ENCODE measurements at places on chromosomes 6 and 20.

GRCh38 chr20:46695892-46696291 lies 6.6 kb upstream of the TP53RK start:
- DNase-seq: no peak

- no peak for DNase-seq
Measured at GRCh38 chr6:147793871-147794643, 285.6 kb downstream of the SAMD5 start.

GRCh38 chr6:14436592-14437132 lies 319.1 kb downstream of the CD83 start:
- DNase-seq: no peak

DNA sequence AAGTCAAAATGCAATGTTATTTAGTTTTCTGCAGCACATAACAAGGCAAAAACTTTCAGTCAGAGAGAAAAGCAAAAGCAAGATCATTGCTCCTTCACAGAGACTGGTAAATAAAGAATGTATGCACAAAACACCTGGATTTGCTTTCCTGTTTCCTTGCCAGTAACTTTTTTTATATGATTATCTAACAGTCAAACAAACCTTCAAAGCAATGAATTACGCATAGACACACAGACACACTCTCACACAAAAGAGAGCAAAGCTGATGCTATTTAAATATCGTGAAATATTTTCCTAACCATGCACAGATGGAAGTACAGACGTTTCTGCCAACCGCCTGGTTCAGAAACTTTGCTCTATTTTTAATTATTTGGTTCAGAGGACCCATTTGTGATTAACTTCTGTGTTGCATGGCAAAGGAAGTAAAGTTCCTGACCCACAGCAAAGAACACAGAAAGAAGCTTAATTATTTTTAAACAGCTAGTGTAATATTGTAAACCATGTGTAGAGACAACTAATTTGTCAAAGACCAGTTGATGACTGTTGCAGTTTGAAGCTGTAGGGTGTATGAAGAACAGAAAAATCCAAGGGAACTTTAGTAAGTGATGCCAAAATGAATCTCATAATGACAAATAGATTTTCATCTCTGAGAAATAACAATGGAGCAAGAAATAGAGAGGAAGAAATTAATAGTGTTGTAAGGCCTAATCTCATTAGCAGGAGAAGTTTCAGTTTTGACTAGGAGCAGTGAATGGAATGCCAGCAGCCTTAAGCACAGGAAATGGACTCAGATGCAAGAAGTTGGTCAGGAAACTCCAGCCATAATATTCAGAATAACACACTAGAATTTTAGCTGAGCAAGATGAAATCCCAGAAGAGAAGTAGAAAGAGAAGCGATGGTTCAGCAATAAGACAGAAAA lies 24.1 kb downstream of the ATXN1 start:
- no peak for DNase-seq

GRCh38 chr20:61909028-61909427 lies 156.7 kb downstream of the TAF4 start:
- DNase-seq: no peak

DNA sequence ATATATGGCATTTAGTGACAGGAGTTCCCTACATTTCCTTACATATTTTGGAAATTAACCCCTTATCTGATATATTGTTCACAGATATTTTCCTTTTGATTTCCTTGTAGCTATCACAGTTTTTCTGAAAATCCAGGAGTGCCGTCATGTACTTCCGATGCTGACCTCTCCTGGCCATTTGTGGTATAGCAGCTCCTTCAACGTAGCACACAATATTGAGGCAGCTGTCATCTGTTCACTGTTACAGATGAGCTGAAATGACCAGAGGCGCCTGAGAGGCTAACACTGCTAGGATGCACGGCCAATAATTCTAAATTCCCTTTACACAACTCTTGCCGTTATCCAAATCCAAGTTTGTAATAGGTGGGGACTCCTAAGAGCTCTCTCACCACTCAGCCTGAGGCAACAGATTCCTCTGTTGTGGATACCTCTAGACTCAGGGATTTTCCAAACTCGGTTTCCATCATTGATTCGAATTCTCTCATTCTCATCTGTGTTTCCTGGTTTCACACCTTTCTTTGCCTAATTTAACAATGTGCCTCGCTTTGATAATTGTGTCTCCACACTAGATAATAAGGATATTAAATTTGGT lies 53.0 kb downstream of the MMUT start:
- peak; percentile 60 for DNase-seq

DNA sequence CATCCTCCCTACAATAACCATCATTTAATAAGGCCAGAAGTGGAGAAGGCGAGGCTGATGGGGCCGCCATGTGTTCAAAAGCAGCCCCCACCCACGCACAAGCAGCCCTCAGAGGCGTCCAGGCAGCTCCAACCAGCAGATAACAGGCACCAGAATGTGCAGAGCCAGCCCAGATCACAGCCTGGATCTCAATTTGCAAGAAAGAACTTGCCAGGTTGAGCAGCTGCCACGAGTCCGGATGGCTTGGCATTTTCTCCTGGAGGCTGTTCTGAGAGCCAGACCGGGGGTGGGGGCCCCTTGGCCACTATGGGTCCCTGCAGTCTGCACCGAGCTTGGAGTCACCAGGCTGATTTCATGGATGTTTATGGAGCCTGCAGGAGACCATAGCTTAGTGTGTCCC lies 338.1 kb downstream of the PREX1 start:
- DNase-seq: no peak

DNA sequence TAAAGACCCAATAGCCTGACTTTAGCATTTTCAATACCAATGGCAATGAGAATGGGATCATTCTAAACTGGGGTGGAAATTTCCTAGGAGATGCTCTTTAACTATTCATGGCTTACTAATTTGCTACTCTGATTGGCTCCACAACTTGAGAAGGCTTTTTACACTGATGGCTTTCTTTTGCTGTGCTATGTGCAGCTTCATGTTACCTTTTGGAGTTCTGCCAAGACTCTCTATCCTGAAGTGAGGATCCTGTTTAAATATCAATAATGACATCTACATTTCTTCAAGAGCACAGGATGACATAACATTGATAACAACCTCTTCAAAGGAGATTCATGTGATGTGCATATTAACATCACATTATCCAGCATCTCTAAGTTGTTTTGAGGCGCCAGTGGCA lies 43.4 kb upstream of the SIRPG start:
- DNase-seq: no peak

DNA sequence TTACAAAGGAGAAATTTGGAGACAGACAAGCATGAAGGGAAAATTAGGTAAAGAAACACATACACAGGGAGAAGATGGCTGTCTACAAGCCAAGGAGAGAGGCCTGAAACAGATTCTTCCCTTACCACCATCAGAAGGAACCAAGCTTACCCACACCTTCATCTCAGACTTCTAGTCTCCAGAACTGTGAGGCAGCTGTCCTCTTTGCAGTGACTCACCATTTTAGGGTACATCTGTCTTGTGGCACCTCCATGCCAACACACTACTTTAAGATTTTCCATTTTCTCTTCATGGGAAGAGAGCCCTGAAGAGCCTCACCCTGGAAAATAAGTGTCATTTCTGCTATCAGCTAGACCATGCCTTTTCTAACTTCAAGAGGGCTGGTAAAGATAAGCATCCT lies 369.3 kb downstream of the FRK start:
- no peak for DNase-seq

DNA sequence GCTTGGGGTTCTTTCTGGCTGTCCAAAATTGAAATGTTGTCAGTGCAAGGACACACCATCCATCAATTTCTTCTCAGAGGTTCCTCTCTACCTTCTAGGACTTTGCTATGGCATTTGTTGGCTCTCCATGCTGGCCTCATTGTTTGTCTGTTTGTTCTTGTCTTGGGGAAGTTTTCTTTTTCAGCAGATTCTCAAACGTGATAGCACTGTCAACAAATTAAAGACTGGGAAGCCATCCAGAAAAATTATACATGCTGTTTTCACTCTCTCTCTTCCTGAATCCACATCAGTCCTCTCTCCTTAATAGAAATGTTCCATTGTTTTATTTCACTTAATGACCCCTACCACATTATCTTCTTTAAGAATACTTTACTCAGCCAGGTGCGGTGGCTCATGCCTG lies 130.4 kb downstream of the PCSK2 start:
- DNase-seq: no peak

- DNase-seq: peak; percentile 53
Measured at GRCh38 chr6:30483677-30484279, 5.5 kb upstream of the HLA-E start.

- DNase-seq: no peak
Measured at GRCh38 chr6:122276637-122277036, 122.8 kb upstream of the HSF2 start.

DNA sequence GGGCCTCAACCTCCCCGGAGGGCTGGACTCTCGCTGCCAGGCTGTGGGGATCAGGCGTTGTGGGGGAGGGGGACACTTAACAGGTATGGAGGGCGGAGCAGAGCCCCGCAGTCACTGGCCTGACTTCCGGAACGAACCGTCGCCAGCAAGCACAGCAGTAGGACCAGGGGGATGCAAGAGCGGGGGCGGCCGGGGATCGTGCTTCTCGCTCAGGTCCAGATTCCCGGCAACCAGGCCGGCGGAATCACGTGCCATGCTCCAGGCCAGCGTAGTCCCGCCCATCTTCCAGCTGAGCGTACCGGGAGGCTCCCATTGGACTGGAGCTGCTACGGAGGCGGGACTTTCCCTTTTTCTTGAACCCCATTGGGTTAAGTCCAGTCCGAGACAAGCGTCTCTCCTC lies 10.0 kb upstream of the POU5F1 start:
- DNase-seq: no peak

DNA sequence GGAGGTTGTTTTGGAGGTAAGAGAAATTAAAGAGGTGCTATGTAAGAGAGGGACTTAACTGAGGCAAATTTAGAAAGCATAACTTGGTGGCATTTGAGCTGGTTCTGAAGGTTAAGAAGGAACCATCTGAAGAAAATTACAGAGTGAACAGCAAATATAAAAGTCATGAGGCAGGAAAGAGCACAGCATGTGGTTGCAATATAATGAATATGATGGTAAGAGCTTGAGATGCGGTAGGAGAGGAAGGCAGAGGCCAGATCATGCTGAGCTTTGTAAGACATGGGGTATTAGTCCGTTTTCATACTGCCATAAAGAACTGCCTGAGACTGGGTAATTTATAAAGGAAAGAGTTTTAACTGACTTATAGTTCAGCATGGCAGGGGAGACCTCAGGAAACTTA lies 279.1 kb downstream of the UTRN start:
- DNase-seq: peak; percentile 47

DNA sequence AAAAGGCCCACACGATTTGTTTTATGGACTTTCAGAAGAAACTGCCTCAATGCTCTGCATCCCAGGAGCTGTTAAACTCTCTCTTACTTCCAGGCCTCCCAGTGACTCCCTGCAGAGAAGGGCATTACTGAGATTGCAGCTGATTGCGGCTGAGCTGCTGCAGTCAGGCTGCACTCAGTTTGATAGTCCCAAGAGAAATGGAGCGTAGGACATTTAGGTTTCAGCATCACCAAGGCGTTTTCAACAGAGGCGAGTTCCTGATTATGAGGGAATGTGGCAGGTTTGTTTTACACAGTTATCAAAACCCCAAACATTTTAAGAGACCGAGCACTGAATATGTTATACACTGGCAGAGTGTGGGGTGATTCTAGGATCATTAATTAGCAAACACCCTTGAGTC lies 145.6 kb downstream of the TBX18 start:
- no peak for DNase-seq

DNA sequence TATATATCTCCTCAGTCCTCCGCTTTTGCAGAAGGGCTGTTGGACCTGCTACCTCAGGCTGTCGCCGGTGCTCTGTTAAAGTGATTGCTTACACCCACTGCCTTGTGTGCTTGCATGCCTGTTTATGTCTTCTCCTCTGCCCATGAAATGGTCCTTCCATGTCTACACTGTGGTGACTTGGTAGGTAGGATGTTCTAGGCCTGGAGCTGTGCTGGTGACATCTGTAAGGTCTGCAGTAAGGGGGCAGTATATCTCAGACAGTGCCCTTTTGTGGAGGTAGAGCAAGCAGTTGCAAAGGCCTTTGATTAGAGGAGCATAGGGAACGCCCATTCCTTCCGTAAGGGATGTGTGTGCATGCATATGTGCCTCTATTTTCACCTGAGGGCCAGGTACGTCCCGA lies 40.3 kb downstream of the VAPB start:
- no peak for DNase-seq

DNA sequence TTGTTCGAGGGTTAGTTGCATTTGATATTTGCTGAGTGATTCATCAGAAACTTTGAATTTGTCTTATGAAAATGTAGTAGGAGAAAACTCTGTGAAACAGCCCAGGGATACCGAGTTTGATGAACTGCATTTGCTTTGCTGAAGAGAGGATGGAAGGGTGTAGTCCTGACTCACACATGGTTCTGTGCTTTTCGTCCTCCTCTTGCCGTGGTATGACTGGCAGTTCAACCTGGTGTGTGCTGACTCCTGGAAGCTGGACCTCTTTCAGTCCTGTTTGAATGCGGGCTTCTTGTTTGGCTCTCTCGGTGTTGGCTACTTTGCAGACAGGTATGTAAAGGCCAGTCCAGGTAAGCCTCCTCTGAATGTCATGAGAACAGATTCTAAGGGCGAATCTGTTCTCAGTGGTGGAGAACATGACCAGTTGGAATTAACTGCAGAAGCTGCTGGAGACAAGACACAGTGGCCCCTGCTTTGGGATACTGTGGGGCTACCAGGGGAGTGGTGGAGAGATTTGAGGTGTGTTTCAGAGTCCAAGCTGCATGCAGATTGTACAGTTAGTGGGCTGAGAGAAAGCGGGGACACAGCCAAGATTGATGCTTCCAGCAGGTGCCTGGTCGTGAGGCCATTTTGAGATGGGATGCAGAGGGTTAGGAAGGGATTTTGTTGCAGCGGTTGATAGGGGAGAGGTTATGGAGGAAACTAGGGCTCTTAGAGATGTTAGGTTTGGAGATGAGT lies 8.4 kb downstream of the SLC22A1 start:
- no peak for DNase-seq

- no peak for DNase-seq
Measured at GRCh38 chr6:45423111-45423823, 45.5 kb upstream of the SUPT3H start.

DNA sequence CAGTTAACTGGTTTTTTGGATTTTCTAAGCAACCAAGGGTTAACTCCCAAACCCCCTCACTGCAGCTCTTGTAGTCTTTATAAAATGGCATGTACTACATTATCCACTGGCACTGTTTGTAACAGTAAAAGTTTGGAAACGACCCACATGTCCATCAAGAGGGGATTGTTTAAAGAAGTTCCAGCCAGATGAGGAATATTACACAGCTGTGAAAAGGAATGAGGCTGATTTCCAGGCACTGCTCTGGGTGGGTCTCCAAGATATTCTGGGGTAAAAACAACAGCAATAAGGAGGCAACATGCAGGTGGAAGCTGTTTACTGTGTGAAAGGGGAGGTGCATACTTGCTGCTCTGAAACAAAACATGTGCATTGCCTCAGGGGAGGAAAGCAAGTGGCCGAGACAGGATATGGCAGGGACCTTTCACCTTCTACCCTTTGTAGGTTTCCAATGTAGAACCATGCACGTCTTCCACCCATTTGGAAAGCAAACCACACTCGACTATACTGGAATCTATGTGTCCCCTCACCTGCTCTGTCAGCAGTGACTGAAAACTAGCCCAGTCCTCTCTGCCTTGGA lies 51.9 kb downstream of the GRM4 start:
- DNase-seq: no peak
